Right ventricle myocardium inferior (tissue), 1 donor: ENCODE measurements at places on chromosomes 2 and 18.

DNA sequence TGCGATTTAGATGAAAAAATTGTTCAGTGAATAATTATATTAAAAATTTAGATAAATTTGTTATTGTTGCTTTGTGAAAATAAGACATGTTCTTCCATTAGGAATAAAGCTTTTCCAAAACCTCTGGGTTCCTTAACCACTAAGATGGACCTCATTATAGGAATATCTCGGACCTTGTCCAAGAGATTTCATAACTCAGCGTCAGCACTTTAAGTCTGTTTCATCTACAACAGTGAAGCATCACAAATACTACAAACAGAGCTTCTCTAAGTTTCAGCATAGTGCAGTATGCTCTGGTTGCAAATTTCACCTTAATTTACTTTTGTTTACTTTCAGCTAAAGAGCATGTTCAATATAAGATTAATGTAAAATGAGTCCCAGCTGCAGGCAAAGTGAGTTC, 150.3 kb downstream of the UBE2E3 start:
- DNase-seq = no peak

GRCh38 chr18:5618047-5618688, 74.4 kb upstream of the EPB41L3 start:
- DNase-seq = no peak

GRCh38 chr2:224127871-224128501, 88.9 kb upstream of the SERPINE2 start:
- DNase-seq = no peak

DNA sequence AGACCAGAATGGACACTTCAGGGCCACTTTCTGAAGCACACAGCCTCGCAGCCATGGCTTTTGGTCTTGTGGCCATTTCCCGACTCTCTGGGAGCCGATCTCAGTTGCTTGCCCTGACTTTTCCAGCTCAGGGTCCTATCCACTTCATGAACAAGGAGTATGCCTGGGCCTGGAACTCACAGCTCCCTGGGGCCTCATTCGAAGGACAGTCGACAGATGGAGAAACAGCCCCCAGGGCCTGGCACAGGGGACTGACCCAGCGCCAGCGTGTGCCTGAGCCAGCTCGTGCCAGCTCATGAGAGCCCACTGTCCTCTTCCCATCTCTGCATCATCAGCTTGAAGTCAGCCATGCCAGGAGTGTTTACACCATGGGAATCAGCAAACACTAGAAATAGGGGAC, 134.6 kb upstream of the GPC1 start:
- no peak for DNase-seq

- no peak for DNase-seq
These were observed 1305.0 kb upstream of the NRXN1 start for GRCh38 chr2:52336951-52337350.

- no peak for DNase-seq
These were observed 142.6 kb downstream of the SETBP1 start for GRCh38 chr18:44823286-44823685.

GRCh38 chr2:45498661-45499550, 112.2 kb downstream of the SRBD1 start:
- DNase-seq = no peak

- no peak for DNase-seq
These were observed 40.3 kb downstream of the PTGR3 start for GRCh38 chr18:75168619-75169018.

GRCh38 chr2:68710336-68710735, 24.3 kb upstream of the ARHGAP25 start:
- DNase-seq = no peak

DNA sequence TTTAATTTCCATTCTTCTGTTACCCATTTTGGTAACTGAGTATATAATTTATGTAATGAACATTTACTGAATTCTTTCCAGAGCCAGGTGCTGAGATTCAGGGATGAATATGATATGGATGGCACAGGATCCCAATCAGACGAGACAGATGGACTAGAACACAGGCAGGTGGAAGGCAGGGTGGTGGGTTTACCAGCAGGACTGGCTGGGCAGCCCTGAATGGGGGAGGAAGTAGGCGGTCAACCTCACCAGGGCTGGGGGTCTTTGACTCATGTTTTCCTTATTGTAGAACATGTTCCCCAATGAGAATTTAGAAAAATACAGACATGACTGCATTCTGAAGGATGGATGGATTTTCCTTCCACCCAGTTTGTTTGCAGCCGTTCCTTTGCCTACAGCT, 80.3 kb downstream of the CIB4 start:
- no peak for DNase-seq

DNA sequence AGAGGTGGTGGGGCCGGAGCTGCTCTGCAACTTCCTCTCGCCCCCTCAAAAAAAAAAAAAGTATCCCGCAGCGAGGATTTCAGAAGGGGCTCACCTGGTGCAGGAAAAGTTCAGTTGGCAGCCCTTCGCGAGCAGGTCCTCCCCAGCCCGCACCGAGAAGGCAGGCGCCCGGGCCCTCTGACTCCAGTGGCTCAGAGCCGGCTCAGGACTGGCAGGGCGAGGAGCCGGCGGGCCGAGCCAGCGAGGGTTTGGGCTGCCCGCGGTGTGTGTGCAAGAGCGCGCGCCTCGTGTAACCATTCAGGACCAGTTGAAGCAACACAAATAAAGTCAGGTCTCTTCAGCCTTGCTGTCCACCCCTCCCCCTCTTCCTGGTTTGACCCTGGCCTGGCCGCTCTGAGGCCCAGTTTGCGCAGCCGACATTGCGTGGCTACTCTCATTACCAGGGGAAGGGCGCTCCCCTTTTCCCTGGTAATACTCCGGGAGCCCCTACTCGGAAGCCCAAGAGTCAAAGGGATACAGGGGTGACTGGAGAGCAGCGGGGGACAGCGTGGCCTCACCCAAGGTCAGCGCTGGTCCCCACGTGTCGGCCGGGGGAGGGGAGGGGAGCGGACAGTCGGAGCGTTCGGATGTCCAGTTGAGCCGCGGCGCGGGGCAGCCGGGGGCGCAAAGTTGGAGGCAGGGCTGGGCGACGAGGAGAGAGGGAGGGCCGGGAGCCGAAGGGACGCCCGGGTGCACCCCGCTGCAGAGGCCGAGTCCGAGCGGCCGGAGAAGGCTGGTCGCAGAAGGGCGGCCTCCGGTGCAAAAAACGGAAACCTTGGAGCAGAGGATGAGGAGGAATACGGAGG, 12.3 kb downstream of the EN1 start:
- DNase-seq = no peak

DNA sequence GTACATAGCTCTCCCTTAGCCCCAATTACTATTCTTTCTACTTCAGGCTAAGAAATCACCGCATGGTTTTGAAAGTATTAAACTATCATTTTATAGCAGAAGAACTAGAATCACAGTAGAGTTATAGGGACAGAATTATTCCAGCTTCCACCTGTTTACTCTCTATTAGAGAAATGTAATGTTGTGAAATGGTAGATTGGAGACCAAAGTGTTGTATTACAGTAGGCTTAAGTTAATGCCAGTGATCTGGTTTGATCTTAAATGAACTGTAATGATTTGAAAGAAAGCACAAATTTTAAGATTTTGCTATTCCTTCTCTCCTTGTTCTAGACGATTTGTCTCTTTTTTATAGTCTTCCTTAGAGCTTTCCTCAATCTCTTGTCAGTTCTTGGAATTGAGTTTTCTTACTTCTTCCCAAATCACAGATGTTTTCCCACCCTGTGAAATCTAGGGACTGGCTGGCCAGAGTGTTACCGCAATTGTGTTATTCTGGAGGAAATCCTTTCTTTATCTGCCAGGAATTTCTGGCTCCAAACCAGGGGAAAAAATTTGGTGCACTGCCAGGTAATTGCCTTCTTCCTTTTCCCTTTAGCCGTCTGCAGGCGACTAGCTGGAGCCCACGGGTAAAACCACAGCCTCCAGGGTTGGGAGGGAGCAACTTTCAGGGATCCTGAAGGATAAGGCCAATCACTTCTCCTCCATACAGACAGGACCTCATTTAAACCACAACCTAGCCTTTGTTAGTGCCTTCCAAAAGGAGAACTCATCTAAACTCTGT, 51.7 kb downstream of the NOP58 start:
- no peak for DNase-seq

- DNase-seq = no peak
These were observed 540 bp downstream of the SOX11 start for GRCh38 chr2:5692561-5693286.

- DNase-seq = no peak
These were observed 4.1 kb upstream of the NT5C1B start for GRCh38 chr2:18593496-18593895.

GRCh38 chr2:127864877-127865276, 6.9 kb upstream of the POLR2D start:
- DNase-seq = no peak

GRCh38 chr2:8251291-8251690, 430.6 kb upstream of the ID2 start:
- DNase-seq = no peak

- no peak for DNase-seq
These were observed 196.9 kb downstream of the ICOS start for GRCh38 chr2:204133476-204133875.

GRCh38 chr2:239576784-239577685, 176.2 kb upstream of the HDAC4 start:
- peak; percentile 20 for DNase-seq

DNA sequence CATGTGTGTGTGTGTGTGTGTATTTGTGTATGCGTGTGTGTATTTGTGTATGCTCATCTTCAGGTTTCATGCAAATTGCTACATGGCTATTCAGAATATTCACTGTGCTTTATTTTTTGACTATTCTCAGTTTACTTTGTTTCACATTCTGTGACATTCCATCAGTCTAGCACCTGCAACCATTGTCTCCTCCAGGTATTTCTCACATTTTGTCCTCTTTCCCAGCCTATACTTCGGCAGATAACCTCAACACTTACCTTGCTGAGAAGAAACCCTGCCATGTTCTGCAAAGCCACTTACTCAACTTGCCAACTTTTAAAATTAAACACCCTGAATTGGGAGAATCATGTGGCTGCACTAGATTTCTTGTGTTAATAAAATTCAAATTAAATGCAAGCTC, 135.4 kb upstream of the REG3A start:
- DNase-seq = no peak

GRCh38 chr2:105883911-105884694, 139.4 kb downstream of the NCK2 start:
- no peak for DNase-seq

- no peak for DNase-seq
These were observed 360.3 kb downstream of the CLIP4 start for GRCh38 chr2:29475499-29475898.

- DNase-seq = peak; percentile 76
These were observed 25.0 kb downstream of the SPEG start for GRCh38 chr2:219459460-219460311.

DNA sequence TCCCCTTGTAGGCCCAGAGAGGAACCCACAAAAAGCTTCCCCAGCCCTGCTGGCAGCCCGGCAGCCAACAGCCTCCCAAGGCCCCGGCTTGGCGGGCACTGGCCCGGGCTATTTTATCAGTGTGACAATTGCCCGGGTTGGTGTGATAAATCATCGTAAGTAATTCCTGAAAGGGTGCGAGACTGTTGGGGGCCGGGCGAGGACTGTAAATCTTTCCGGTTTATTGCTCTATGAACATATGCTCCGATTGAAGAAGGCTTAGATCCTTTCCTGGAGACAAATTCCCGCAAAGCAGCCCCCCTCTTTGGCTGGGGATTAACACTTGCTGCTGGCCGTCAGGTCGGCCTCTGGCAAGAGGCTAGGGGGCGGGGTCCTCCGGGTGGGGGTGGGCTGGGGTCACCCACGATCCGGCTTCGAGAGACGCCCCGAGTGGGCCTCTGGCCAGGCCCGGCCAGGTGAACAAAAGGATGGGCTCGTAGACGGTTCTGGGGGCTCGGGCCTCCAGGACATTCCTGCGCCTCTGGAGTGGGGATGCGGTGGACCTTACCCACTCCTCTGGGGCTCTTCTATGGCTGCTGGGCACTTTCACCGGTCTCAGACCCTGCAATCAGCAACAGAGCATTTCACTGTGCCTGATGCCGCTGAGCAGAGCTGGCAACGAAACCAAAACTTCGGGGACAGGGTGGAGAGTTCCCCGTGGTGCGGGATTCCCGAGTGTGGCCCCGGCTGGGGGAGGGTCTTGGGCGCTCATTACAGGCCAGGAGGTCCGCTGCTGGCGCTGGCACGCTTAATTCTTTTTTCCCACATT, 2.0 kb downstream of the HOXD3 start:
- no peak for DNase-seq
